ENCODE measurements at places on chromosomes 5 and 9.

GRCh38 chr5:161545344-161546094 is 1.0 kb downstream of the GABRB2 start:
- DNase-seq: no peak

DNA sequence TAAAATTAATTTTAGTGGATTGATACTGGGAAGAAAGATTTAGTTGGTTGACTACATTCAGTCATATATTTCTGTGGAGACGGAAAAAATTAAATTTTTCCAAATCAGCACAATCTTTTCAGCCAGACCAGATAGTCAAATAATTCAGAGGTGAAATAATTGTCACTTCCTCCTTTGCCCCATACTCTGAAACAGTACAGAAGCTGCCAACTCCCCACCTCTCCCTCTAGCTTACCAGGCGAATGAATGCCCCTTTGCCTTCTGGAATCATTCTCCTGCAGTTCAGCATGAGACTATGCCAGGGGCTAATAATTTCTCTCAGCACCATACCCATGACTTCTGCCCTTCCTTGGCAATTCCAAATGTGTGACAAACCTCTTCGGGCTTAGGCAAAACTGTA is 43.5 kb downstream of the EBF1 start:
- no peak for DNase-seq

DNA sequence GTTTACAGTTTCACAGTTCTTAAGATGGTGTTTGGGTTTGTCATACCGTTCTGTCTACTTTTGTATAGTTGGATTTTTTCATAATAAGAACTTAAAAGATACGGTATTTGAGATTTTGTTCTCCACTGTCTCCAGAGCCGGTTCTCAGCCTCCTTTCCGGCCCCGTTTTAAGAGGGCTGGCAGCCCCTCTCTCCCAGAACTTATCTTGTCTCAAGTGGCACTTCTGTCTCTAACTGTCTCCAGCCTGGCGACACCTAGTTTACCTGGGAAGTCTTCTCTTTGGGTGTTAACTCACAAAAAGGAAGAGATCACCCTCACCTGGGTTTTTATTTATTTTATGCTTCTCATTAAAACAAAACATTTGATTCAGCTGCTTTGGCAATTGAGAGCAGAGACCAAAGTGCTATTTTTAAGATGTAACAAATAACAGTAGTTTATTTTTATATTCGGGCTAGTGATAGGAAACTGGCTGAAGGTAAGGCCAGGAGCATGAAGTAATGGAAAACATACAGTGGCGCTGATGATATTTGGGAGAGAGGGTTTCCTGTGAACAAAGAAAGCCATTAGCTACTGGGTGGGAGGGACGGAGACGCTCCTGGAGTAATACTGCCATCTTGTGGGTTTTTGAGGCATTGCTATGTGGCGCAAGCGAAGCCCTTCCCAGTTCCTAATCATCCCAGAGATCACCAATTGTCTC is 48.3 kb downstream of the ACER2 start:
- DNase-seq: peak; percentile 5

GRCh38 chr5:162160401-162160800 is 92.8 kb downstream of the GABRG2 start:
- DNase-seq: no peak

DNA sequence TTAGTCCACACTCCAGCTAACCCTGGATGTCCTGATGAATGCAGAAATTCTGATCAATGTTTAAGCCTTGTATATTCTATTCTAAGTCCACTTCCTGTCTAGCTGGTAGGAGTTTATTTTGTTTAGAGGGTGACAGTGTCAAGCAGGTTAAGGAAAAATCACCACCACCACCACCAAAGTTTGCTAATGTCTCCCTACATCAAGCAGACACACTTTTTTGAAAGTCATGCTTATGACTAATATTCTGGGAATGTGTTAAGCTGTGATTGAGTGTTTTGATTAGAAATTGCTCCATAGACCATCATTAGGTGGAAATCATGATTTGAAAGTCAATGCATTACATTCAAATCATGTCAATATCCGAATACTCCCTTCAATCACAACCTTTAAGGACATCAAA is 1530.1 kb downstream of the MAT2B start:
- DNase-seq: no peak
